Vagina (tissue), 2 donors: ENCODE measurements at places on chromosomes 3 and 15. TPM values are rescaled to one million over a fixed set of nuclear protein-coding genes. Genes with fewer than 3 reads are reported as not detected.

DNA sequence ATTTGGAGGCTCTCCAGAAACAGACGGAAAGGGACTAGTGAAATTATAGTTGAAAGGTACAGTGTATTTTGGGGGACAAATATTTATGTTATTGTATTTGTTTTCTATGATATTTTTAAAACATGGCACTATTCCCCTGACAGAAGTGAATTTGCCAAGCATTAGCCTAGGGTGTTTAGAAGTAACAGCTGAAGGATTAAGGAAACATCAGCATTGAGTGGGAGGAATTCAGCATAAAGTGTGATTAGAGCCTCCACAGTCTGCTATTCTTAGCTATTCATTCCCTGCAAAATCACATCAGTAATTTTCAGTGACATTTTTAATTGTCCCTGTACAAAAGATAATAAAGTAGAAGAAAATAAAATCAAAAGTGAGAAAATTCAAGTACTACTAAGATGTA lies 231.4 kb downstream of the ROBO2 start:
- DNase-seq: no peak

RASGRF1 gene
- not detected for total RNA-seq

DNA sequence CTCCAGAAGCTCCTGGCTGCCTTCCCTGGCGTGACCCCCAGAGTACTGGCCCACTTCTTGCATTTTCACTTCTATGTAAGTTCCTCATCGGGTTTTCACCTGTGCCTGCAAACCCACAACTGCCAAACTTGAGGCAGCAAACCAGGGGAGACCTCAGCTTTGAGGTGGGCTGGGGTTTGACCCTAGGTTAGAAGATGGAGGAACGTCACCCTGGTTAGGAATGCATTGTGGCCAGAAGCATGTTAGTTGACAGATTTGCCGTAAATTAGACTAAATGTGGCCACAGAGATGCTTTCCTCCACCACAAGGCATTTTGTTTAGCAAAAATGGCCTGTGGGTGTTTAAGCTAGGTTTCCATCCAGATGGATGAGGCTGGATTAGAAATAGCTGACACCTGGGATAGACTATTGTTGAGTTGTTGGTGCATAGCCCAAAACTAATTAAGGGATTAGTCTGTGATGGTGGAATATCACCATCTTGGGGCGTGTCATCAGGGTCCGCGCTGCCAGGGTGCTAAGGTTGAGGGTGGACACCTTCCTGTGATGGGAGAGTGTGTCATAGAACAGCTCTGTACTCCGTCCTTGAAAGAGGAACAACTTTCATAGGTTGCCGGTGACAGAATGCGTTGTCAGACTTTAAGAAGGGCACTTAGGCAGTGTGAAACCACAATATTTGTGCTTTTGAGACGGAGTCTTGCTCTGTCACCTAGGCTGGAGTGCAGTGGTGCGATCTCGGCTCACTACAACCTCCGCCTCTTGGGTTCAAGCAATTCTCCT lies 3.6 kb downstream of the NISCH start:
- DNase-seq: no peak

ZDHHC3 gene
- 83.5 TPM for total RNA-seq

STRA6 gene
- total RNA-seq: 0.98 TPM

GRCh38 chr3:46429671-46430070 lies 22.6 kb downstream of the CCRL2 start:
- no peak for DNase-seq

PLA2G4D gene
- 26.5 TPM for total RNA-seq
